ENCODE measurements at places on chromosomes 4 and X.

GRCh38 chrX:31092476-31092875 is 20.6 kb upstream of the FTHL17 start:
- no peak for DNase-seq

DNA sequence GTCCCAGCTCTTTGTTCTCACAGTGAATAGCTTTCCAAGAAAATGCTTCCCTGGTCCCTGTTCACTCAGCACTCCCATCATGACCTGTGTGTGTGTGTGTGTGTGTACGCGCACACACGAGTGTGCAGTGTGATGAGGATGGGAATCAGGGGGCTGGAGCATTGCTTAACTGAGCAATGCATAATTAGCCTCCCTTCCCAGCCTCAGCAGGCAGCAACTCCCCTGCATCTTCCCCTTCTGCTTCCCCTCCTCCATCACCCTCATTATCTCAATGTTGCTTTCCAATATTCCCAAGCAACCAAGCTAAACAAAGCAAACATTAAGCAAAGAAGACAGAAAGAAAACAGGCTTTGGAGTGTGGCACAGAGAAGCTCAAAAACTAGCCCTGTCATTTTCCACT is 137.0 kb downstream of the RBM47 start:
- no peak for DNase-seq

GRCh38 chrX:65532016-65532415 is 2.6 kb downstream of the LAS1L start:
- no peak for DNase-seq

GRCh38 chrX:154873329-154873728 is 12.8 kb upstream of the F8A1 start:
- no peak for DNase-seq

GRCh38 chrX:71871367-71871766 is 39.3 kb upstream of the NHSL2 start:
- no peak for DNase-seq

DNA sequence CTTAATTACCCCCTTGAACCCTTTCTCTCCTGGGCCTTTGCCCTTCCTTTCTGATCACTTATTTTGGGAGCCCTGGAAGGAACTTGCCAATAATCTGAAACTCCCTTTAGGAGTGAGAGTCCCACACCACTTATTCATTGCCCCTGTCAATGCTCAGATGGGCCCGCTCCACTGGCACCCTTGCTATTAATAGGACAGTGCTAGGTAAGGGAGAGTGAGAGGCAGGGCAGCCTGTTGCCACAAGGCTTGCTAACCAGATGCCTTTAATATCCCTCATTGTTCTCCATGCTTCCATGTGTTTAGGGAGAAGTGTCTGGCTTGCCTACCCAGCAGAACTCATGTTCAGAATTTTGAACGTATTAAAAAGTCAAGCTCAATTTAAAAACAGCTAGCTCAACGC is 1.7 kb upstream of the NHS start:
- DNase-seq = no peak

- no peak for DNase-seq
Measured at GRCh38 chr4:41957634-41958033, 22.4 kb downstream of the TMEM33 start.

- no peak for DNase-seq
Measured at GRCh38 chrX:1451661-1452515, 821 bp downstream of the ASMTL start.

DNA sequence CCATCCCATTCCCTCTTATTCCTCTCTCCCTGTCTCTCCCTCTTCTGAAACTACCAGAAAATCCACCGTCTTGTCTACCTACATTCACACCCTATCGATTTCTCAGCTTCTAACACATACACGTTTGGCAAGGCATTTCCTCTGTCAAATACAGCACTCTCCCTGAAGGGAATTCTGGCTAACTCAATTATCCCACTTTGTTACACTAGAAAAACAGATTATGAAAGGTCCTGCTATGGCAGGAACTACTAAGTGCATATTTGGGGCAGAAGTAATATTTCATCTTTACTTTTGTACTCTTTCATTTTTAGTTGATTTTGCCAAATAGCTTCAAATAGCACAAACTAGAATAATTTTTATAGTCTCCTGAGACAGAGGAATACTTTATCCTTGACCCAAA is 46.6 kb upstream of the KLHL8 start:
- DNase-seq = no peak

All from stimulated activated CD8-positive, alpha-beta memory T cell treated with anti-CD3 and anti-CD28 coated beads, Interleukin-4, amount 100 ng/mL, for 1 hour (primary cell).